ENCODE measurements at places on chromosomes 7 and 10. TPM values are rescaled to one million over a fixed set of nuclear protein-coding genes. Genes with fewer than 3 reads are reported as not detected.

DNA sequence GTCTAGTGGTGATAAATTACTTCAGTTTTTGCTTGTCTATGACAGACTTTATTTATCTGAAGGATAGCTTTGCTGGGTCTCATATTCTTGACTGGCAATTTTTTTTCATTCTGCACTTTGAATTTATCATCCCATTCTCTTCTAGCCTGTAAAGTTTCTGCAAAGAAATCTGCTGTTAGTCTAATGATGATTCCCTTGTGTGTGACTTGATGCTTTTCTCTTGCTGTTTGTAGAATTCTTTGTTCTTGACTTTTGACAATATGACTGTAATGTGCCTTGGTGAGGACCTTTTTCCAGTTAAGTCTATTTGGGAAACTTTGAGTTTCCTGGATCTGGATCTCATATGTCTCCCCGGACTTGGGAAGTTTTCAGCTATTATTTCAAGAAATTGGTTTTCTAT lies 59.3 kb upstream of the TMEM140 start:
- no peak for DNase-seq

- DNase-seq, result peak; percentile 68
Measured at GRCh38 chr10:79266543-79267312, 80.5 kb upstream of the PPIF start.

DNA sequence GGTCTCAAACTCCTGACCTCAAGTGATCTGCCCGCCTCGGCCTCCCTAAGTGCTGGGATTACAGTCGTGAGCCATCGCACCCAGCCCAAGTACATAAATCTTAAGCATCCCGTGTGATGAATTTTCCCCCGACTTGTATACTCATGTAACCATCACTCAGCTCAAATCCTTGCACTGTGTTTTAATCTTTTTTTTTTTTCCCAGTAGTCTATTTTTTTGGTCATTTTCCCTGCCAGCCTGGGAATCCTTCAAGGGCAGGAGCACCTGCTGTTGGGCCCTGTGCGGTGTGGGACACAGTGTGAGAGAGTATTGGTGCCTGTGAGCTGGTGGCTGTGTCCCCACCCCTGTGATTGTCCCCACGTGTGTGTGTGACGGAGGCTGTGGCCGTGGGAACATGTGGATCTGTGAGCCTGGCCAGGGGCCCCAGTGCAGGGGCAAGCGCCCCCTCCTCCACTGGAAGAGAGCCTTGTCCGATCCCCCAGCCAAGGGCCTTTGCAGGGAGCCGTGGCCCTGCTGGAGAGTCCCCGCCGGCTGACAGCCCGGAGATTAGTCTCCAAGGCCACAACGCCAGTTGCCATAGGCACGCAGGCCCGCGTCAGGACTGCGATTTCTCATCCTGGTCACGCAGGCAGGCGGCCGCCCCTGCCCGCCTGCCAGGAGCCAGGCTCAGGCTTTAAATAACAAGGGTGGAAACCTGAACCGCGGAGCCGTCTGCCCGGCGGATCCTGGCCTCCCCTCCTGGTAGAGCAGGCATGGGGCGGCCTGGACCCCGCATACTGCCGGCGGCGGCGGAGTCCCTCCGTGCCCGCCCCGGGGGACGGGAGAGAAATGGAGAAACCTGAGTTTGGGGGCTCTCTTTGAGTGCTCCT lies 26.5 kb downstream of the GTF2IRD1 start:
- peak; percentile 79 for DNase-seq

DNA sequence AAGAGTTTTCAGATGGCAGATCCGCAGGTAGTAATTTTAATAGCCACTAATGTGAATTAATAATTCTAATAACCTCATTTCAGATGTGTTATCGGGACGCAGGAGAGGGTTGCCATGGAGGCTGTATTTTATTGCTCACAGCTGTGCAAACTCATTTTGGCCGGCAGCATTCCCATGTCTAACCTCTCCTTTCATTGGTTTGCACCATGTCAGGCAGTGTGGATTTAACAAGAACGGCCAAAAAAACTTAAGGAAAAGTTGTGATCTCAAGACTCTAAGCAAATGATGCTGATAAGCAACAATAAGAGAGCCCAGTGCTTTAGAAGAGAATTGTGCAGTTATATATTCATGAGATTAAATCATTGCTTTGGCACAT lies 88.7 kb upstream of the NRP1 start:
- DNase-seq, result peak; percentile 88

DNA sequence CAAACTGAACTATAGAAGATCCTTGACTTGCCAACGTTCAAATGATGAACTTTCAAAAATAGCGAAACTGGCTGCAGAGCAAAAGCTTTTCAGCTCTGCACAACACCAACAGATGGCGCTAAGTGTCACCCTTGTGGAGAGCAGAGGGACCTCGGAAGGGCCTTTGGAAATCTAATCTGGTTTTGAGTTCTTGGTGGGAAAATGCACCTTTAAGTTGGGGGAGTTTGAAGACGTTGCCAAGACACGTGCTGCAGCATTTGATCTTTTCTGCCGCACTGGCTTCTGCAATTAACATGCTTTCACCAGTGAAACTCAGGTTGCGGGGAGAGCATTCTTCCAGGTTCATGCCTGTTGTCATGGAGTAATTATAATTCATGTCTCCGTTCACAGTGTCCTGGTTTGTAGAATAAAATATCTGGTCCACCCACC lies 26.3 kb upstream of the WDR11 start:
- DNase-seq, result peak; percentile 16

RNF32 gene
- 3.5 TPM for total RNA-seq

Measured in lung (tissue), 17 donors.